ENCODE measurements at places on chromosomes 6 and 20. TPM values are rescaled to one million over a fixed set of nuclear protein-coding genes. Genes with fewer than 3 reads are reported as not detected.

DNA sequence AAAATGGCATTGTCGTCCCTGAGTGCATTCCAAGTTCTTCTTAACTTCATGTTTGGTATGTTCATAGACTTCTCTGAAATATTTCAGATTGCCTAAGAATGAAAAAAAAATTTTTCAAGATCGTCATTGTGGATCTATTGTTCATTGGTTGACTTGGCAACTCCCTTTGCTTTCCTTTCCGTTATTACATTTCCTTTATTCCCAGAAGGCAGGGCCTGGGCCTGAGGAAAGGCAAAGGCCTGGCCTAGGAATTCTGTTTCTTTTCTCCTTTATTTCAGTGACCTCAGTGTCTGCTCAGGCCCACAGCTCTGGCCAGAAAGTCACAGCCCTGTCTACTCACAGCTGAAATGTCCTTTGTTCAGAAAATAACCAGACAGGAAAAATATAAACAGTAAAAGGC lies 401.6 kb upstream of the PLCB4 start:
- peak; percentile 54 for DNase-seq

GRCh38 chr6:17580518-17581048 lies 19.5 kb upstream of the FAM8A1 start:
- DNase-seq: peak; percentile 48

GRCh38 chr6:2697291-2697690 lies 53.4 kb downstream of the MYLK4 start:
- DNase-seq: no peak

DNA sequence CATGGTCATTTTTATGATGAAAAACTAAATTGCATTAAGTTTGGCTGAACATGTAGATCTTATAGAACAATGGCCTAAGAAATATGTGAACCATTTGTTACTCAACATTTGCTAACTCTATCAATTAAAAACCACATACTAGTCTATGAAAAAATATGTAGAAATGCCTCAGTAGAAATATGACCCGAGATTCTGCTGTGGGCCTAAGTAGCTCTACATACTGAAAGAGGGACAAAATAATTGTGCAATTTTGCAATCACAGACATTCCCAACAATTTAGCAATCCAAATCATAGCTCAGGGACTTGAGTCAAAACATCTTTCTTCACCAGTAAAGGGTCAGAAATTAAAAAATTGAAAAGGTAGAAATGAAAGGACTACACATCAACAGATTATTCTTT lies 619.0 kb downstream of the FRK start:
- DNase-seq: no peak

GRCh38 chr20:48192109-48192508 lies 406.8 kb upstream of the SULF2 start:
- DNase-seq: no peak

DOK5 gene
- 10.9 TPM for total RNA-seq

LY6G6D gene
- total RNA-seq: not detected

IL20RA gene
- 1.0 TPM for total RNA-seq

UNC93A gene
- not detected for total RNA-seq

Measured in left cardiac atrium (tissue), 4 donors.